RPMI7951 (cell line): ENCODE measurements at places on chromosomes 3 and 15.
A peak's percentile ranks its signal among the peaks of the same experiment; 100 is the strongest.

- DNase-seq: peak; percentile 60
Observed at GRCh38 chr3:61841111-61841845, 279.9 kb downstream of the PTPRG start.

DNA sequence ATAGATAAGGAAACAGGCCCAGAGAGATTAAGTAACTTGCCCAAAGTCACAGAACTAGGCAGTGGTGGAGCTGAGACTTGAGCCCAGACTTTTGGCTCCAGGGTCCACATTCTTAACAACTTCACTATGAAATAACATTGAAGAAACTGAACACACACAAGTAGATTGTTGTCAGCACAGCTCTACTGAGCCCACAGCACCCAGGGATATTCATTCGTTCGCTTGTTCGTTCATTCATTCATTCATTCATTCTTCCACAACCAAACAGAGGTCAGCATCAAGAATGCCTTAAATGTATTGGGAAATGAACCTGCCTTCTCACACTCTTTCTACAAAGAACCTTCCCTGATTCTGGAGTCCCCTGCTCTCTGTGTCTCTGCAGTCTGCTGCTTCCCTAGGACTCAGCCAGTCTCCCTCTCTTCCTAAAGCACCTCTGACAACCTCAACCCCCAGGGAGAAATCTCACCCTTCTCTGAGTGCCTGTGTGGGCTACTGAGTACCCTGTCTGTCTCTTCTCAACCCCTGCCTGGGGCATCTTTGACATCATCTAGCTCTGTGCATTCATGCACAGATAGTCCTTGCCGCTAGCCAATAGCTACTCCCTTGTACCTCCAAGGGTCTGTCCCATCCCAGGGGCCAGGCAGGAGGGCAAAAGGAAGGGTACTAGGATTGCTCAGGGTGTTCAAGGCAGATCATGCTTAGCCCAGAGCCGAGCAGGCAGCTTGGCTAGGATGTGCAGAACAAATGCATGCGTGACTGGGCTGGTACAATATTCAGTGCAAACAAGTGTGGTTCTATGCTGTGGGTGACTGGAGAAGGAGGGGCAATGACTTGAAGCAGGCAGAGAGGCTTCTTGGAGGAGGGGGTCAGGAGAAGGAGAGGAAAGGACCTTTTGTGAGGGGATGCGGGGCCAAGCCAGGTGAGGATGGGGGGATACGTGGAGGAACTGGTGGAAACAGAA is 3.4 kb downstream of the LINGO1 start:
- DNase-seq: no peak

GRCh38 chr3:111910806-111911205 is 51.7 kb downstream of the PHLDB2 start:
- peak; percentile 78 for DNase-seq

DNA sequence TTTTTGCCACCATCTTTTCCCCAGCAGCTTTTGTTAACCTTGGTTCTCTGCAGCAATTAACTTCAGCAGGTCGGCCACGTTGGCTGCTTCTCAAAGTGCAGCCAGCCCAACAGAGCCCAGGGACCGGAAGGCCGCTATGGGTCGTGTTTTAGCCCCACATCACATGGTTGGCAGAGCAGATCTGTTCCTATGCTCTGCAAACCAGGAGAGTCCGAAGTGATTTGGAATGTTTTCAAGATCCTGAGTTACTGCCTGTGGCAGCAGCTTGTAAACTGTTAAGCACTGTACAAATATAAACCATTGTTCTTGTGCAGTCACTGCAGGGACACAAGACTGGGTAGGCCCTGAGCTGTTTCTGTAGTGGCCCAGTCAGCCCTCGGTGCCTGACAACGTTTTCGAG is 69.6 kb upstream of the MYZAP start:
- DNase-seq: no peak

GRCh38 chr3:126927846-126928245 is 55.1 kb upstream of the PLXNA1 start:
- DNase-seq: peak; percentile 89
